NCI-H1417 treated with DMSO at 0.1 percent for 48 hours (cell line): ENCODE measurements at places on chromosomes 5 and 9.

DNA sequence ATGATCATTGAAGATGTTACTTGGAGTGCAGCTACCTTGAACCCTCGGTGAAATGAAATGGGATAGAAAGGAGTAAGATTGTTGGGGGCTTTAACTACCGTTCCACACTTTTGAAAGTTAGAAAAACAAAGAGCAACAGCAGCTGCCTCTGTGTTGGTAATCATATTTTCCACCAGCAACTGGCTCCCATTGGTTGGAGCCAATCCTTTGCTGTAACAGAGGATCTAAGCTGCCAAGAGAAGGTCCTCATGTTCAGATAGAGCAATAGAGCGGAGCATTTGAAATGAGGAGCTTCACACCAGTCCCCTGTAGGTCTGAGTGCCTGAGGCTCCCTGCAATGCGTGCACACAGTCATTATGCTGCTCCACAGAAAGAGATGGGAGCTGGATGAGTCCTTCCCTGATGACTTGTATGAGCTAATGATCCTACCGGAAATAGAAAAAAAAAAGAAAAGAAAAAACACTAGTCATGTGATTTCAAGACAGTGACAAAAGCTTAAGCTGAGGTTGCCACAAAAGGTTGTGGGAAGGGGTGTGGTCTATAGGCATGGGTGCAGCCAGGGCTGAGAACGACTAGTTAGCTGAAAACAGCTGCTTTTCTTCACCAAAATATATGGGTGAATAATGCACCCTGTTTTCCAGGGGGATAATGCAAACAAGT, 300.7 kb downstream of the MLLT3 start:
- DNase-seq: no peak

DNA sequence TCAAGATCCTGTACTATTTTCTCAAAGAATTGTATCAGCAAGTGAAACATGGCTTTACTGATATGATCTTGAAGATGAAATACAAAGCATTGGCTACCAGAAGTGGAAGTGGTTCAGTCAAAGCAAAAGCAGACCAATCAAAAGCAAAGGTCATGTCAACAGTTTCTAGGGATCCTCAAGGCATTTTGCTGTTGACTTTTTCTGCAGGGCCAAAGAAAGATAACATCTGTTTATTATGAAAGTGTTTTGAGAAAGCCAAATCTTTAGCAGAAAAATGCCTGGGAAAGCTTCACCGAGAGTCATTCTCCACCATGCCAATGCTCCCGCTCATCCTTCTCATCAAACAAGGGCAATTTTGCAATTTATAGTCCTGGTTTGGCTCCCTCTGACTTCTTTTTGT, 90.3 kb upstream of the ACO1 start:
- DNase-seq: no peak

- DNase-seq: no peak
These were observed 69.8 kb downstream of the ECPAS start for GRCh38 chr9:111414406-111414805.

- no peak for DNase-seq
These were observed 513.0 kb downstream of the TMEM38B start for GRCh38 chr9:106207298-106207697.

- DNase-seq: no peak
These were observed 551.7 kb downstream of the MAT2B start for GRCh38 chr5:164057121-164057520.
